ENCODE measurements at places on chromosomes 1 and 21.

- no peak for DNase-seq
Observed at GRCh38 chr1:186275822-186276221, 99.2 kb downstream of the TPR start.

GRCh38 chr1:179828554-179829110 lies 49.0 kb downstream of the TOR1AIP2 start:
- no peak for DNase-seq

DNA sequence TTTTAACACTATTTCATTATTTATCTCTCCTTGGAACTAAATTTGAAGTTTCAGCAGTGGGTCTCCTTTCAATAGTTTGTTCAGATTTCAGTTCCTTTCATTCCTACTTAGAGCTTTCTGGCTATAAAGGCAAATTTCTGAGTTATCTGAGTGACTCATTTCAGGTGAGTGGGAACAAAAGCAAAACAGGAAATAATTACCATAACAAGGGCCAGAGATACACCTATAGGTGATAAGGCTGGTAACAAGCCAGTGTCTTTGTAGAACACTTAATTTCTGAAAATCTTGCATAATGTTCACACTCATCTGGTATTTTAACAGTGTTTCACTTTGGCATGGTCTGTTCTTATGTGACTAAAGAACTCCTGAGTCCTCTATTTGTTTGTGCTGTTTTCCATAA lies 64.5 kb upstream of the PRRC2C start:
- no peak for DNase-seq

GRCh38 chr1:236854605-236854983 lies 59.5 kb downstream of the MTR start:
- no peak for DNase-seq

GRCh38 chr1:51442616-51443015 lies 76.5 kb downstream of the EPS15 start:
- no peak for DNase-seq

- no peak for DNase-seq
Observed at GRCh38 chr1:70486676-70487458, 75.8 kb downstream of the CTH start.

- no peak for DNase-seq
Observed at GRCh38 chr1:96361271-96361856, 360.2 kb upstream of the PTBP2 start.

DNA sequence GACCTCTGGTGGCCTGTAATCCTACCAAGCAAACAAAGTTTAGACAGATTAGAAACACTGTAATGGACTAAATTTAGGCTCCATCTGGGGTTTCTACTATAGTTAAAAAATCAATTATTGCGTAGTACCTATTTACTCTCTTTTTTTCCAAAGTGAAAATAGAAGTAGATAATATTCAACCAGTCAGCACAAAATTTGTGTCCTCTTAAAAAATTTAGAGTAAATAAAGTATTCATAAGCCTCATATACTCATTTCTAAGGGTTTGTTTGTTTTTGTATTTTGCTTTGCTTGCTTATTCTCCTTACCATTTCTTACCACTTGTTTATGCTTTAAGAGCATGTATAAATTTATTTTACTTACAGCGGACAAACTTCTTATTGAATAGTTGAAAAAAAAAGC lies 54.5 kb downstream of the NCAM2 start:
- DNase-seq = no peak

All from stimulated activated CD8-positive, alpha-beta memory T cell treated with anti-CD3 and anti-CD28 coated beads, Interleukin-4, amount 100 ng/mL, for 4 hours (primary cell).